ENCODE measurements at places on chromosomes 5 and 9.

GRCh38 chr5:93594591-93595419 lies 11.8 kb downstream of the NR2F1 start:
- no peak for DNase-seq

DNA sequence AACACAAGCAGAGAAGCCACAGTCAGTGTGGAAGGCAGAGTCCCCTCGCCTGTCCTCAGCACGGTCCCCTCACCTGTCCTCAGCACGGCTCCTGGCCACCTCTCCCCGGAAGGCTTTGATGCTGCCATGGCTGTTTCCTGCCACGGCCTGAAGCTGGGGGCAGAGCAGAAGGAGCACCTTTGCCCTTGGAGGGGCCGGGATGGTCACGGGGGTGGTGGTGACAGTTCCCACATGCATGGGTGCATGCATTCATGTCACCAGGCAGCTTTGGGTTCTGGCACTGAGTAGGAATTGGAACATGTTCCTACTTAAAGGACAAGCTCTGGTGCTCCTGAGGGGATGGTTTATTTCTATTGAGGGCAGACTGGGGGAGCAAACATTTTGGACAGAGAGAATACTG lies 57.8 kb upstream of the PHYKPL start:
- peak; percentile 40 for DNase-seq

GRCh38 chr5:39541920-39542319 lies 117.1 kb upstream of the DAB2 start:
- DNase-seq: no peak

GRCh38 chr5:172769616-172770373 lies 1.2 kb downstream of the DUSP1 start:
- peak; percentile 69 for DNase-seq

GRCh38 chr5:150137168-150137957 lies 18.3 kb downstream of the PDGFRB start:
- DNase-seq: peak; percentile 57

DNA sequence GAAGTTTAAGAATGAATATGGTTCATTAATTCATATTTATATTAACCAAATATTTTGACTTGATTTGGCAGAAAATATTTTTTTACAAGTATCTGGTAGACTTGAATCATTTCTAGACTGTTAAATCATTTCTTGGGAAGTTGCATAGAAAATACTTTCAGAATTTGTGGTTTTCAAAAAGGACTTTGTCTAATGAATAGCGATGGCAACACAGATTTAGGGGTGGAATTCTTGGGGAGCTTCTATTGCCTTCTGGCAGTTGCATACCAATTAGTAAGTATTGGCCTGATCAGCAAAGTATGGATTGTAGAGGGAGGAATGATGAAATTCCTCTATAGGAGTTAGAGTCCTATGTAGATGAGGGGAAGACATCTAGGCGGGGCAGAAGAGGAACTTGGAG lies 68.6 kb upstream of the CKMT2 start:
- no peak for DNase-seq

GRCh38 chr9:101566904-101567724 lies 27.7 kb downstream of the PPP3R2 start:
- DNase-seq: no peak

GRCh38 chr5:63963080-63963735 lies 963 bp upstream of the HTR1A start:
- DNase-seq: no peak

- no peak for DNase-seq
Measured at GRCh38 chr5:95664204-95664786, 17.7 kb downstream of the RFESD start.

GRCh38 chr5:135242021-135242865 lies 156.8 kb downstream of the MACROH2A1 start:
- peak; percentile 15 for DNase-seq

DNA sequence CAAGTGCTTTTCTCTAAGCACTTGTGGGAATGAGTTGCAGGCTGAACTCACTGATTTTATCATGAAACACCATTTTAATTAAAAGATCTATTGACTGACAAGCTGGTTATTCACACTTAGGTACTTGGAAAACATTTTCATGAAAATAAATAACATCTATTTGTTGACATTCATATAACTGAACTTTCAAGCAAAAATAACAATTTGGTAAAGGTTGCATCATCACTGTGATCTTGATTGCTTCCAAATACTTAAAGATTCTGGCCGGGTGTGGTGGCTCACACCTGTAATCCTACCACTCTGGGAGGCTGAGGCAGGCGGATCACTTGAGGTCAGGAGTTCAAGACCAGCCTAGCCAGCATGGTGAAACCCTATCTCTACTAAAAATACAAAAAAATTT lies 6.7 kb upstream of the TENT2 start:
- DNase-seq: no peak

GRCh38 chr5:56813302-56813701 lies 2.0 kb upstream of the MAP3K1 start:
- no peak for DNase-seq

- no peak for DNase-seq
Measured at GRCh38 chr5:132417889-132418485, 48.5 kb downstream of the SLC22A5 start.

GRCh38 chr5:101580591-101580990 lies 677.5 kb upstream of the ST8SIA4 start:
- no peak for DNase-seq

DNA sequence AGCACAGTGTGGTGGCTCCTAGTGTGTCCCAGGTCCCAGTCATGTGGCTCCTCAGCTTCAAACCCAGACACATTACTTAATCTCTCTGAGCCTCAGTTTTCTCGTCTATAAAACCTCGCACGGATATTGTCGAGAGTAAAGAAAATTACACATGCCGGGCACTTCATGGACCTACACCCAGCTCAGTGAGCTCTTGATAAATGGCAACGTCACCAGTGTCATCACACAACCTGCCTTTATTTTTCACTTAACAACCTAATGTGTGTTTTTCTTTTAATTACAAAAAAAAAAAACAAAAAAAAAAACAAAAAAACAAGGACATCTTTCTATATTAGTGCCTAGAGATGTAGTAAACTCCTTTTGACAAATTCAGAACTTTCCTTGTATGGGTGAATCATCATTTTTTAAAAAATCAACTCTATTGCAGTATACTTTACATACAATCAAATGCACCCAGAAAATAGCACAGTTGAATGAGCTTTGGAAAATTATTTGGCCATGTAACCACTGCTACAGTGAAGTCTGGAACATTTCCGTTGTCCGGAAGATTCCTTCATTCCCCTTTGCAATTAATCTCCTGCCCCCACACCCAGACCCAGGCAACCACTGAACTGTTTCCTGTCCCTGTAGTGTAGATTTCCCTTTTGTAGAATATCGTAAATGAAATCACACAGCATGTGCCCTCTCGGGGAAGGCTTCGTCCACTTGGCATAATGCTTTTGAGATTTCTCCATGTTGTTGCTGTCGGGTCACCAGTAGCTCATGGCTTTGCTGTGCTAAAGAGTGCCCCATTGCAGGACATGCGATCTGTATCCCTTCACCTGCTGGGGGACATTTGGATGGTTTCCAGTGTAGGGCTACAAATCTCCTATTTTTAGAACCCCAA lies 100.4 kb upstream of the LARP1 start:
- DNase-seq: no peak

DNA sequence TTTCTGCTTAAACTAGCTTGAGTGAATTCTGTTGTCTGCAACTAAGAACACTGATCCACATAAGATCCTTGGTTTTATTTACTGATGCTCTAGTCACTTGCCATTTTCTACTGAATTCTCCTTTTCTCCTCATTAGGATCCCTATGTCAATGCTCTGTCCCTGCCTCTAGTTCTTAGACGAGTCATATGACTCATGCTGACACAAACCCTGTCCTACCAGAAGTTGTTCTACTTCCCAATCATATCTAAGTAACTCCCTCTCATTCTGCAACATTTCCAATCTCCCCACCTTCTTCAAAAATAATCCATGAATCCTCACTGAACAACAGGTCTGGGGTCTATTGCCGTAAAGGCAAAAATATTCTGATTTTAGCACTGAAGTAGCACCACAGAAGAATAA lies 47.1 kb upstream of the DMRT1 start:
- no peak for DNase-seq

DNA sequence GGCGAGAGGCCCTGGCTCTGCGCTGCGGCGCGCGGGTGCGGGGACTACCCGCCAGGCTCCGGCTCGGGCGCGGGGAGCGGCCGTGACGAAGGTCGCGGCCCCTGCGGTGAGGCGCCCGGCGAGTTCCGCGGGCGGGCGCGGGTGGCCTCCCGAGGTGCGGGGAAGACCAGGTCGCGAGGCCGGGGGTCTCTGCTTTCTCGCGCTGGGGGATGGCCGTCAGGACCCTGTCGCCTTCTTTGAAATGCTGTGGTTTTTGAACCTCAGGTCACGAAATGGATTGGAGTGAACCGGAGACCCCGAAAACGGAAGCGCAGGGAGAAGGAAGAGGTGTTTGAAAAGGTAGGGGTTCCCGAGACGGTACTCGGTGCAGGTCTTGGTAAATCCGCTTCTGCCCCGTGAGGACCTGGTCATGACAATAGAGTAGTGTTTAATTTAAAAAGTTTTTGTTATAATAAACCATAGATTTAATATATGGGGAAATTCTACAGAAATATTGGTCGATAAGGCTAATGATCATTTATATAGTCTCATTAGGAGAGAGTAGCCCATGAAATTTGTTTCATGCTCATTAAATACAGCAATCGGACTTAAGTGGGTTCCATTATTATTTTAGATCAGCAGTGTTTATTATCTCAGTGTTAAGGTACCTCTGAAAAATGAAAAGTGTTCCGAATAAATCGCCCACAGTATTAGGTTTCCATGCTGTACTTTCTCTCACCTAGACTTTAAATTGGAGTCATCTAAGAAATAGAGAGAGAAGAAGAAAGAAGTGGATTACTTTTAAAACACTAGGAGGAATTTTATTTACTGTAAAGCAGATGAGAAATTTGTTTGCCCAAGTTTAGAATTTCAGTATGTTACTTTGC lies 279.0 kb downstream of the AOPEP start:
- no peak for DNase-seq

DNA sequence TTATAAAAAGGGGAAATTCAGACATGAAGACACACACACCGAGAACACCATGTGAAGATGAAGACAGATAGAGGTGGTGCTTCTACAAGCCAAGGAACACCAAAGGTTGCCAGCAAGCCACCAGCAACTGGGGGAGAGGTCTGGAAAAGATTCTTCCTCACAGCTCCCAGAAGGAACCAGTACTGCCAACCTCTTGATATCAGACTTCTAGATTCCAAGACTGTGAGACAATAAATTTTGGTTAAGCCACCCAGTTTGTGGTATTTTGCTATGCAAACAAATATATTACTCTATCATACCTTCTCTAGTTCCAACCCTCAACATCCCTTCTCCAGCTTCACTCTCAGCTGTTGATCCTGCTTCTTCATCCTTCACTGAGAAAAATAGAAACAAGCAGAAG lies 451.1 kb downstream of the EBF1 start:
- DNase-seq: no peak

- no peak for DNase-seq
Measured at GRCh38 chr9:72695365-72695764, 174.0 kb downstream of the TMC1 start.

DNA sequence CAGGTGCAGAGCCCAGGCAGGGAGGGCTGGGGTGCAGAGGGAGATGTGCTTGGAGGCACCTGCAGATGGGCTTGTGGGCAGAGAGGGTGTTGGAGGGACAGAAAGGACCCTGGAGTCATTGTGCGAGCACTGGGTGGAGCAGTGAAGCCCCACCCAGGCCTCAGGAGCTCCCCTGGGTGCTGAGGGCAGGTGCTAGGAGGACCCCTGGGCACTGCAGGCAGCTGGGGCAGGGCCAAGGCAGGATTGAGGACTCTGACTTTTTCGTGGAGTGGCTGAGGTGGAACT lies 10.3 kb upstream of the SLC6A18 start:
- no peak for DNase-seq

DNA sequence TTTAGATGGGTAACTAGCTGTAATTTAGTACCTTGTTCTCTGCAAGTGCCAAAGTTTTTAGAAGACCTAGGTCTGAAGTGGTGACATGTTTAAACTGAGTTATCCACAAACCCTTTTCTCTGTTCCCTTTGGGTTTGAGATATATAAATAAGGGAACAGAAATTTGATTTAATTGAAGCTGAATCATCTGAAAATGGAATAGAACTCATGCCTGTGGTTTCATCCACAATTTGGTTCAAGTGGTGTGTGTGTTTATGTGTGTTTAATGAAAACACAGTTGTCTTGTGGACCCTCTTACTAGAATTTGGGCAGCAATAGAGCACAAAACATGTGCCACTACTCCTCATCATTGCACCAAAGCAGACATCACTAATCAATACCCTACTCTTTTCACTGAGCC lies 216.9 kb downstream of the GLIS3 start:
- no peak for DNase-seq

- DNase-seq: peak; percentile 95
Measured at GRCh38 chr9:120936011-120936763, 9.6 kb upstream of the TRAF1 start.

DNA sequence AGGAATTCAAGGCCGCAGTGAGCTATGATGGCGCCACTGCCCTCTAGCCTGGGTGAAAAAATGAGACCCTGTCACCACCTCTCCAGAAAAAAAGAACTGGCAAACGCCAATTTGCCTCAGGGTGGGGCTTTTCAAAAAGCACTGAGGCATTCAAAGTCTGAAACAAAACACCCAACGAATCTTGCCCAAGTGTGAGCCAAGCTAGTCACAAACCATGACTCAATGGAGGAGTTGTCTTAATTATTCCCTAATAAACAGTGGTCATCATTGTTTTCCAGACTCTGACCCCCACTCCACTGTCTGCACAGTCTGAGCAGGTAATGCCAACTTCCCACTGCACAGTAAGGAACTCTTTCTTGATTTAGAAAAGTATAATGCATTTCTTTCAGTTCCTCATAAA lies 16.8 kb downstream of the FRMD3 start:
- DNase-seq: no peak

GRCh38 chr9:123460091-123460490 lies 104.1 kb downstream of the CRB2 start:
- DNase-seq: no peak

GRCh38 chr5:153907170-153907775 lies 131.4 kb downstream of the FAM114A2 start:
- no peak for DNase-seq

DNA sequence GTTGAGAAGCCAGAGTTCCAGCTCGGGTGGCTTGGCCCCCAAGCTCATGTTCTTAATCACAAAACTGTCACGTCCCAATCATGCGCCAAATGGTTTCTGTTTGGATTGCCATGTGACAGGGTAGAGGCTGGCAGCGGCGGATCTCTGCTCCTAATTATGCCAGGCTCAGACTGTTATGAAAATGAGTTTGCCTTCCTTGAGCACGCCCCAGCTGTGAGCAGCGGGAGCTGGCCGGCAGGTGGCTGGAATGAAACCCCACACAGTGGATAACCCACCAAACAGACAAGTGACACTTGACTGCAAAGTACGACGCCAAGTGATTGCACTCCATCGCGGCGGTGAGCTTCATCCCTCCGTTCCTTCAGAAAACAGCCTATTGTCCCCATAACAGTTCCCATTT lies 75.4 kb downstream of the CFAP77 start:
- no peak for DNase-seq

DNA sequence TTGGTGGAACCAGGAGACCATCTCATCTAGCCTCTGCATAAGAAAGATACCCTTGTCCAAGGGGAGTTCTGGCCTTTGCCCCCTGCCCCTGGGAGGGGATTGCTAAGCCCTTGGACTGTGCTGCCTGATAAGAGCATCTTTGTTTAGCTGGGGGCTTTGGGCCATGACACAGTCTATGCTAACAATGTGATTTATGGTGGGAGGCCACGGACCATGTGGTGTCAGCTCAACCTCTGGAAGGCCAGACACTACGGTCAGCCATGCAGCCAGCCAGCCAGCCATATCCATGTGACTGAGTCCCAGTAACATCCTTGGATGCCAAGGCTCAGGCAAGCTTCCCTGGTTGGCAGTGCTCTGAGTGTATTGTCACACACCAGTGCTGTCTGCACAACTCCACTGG lies 244.4 kb downstream of the FSTL4 start:
- DNase-seq: no peak

GRCh38 chr5:171757853-171758535 lies 27.6 kb upstream of the SMIM23 start:
- DNase-seq: no peak

Data from right lobe of liver (tissue), 6 donors.